Activated CD4-positive, alpha-beta T cell treated with anti-CD3 and anti-CD28 coated beads, Interleukin-2, amount 10 ng/mL, durations not matched to agents 24 days and 14 days (primary cell): ENCODE measurements at places on chromosomes 3 and 15. TPM values are rescaled to one million over a fixed set of nuclear protein-coding genes. Genes with fewer than 3 reads are reported as not detected.

Gene SLITRK3
- not detected in 2 replicates for total RNA-seq

Gene KY
- total RNA-seq, result not detected in 2 replicates

GRCh38 chr3:185685231-185686035 lies 99.3 kb downstream of the SENP2 start:
- DNase-seq, result no peak

- DNase-seq, result no peak
Observed at GRCh38 chr3:156240642-156241041, 120.3 kb downstream of the KCNAB1 start.

- DNase-seq, result no peak
Observed at GRCh38 chr3:128408693-128409623, 57.7 kb downstream of the DNAJB8 start.

DNA sequence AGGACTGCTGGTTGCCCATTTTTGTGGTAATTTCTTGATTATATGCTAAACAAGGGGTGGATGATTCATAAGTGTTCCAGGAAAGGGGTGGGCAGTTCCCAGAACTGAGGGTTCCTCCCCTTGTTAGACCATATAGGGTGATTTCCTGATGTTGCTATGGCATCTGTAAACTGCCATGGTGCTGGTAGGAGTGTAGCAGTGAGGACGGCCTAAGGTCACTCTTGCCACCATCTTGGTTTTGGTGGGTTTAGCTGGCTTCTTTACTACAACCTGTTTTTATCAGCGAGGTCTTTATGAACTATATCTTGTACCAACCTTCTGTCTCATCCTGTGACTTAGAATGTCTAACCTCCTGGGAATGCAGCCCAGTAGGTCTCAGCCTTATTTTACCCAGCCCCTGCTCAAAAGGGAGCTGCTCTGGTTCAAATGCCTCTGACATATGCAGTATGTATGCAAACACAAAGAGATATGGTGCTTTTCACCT lies 46.2 kb downstream of the C3orf38 start:
- DNase-seq, result peak; percentile 61
